ENCODE measurements at places on chromosomes 16 and 17.

- DNase-seq, result no peak
Measured at GRCh38 chr16:65737831-65738230, 616.0 kb upstream of the CDH11 start.

DNA sequence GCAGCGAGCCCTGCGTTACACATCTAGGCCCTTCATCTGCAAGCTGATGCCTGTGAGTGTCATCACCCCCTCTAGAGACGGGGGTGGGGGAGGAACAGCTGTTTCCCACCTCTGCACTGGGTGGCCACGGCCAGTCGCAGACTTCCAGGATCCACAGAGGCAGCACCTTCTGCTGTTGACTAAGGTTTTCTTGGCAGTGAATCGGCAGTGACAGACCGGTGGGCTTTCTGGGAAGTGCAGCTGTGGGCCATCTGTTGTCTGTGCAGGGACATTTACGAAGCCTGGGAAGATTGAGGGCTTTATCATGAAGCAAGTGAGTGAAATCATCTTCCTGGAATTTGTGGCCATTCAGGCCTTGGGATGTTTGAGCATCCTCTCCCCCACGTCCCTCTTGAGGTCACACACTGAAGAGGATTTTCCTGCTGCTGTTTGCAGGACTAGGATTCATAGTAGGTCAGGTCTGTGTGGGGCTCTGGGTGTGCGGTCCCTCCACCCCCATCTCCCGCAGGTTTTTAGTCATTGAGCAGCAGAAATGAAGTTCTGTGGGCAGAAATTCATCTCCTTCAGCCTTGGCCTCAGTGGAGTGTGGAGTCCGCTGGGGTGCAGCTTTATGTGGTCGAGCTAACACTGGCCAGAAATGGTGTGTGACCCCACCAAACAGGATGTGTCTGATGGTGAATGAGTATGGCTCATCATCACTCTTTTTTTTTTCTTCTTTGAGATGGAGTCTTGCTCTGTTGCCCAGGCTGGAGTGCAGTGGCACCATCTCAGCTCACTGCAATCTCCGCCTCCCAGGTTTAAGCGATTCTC lies 12.0 kb downstream of the PGS1 start:
- DNase-seq, result peak; percentile 37

- no peak for DNase-seq
Measured at GRCh38 chr16:84284154-84284722, 10.4 kb upstream of the WFDC1 start.

DNA sequence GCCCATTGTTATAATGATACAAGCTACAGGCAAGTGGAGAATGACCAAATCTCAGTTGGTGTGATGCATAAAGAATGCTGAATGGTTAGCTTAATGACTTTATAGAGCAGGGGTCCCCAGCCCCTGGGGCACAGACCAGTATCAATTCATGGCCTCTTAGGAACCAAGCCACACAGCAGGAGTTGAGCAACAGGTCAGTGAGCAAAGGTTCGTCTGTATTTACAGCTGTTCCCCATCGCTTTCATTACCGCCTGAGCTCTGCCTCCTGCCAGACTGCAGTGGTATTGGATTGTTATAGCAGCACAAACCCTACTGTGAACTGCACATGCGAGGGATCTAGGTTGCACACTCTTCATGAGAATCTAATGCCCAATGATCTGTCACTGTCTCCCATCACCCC lies 114.0 kb upstream of the ZFHX3 start:
- DNase-seq, result no peak

DNA sequence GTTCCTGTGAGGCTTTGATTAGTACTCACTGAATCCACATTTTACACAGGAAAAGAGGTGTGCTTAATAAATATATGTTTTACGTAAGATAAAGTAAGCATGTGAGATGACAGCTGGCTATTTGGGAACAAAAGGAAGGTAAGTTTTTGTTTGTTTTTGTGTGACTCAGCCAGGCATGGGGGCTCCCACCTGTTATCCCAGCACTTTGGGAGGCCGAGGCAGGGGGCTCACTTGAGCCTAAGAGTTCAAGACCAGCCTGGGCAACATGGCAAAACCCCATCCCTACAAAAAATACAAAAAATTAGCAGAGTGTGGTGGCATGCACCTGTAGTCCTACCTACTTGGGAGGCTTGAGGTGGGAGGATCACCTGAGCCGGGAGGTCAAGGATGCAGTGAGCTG lies 17.9 kb downstream of the GPR142 start:
- DNase-seq, result no peak

DNA sequence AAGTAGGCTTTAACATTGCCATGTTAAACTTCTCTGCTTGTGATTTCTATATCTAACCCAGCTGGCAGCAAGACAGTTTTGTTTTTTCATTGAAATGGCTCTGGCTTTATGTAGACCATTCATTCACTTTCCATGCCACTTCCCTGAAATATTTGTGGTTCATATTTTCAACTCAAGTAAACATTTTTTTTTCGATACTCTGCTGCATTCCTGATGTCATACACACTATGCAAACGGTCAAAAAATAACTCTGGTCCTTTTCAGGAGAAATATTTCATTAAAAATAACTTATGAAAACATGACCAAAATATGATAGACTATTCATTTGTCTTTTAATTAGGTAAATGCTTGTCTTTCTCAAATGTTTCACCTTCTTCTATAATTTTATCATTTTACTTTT lies 116.3 kb downstream of the USP22 start:
- DNase-seq, result no peak

DNA sequence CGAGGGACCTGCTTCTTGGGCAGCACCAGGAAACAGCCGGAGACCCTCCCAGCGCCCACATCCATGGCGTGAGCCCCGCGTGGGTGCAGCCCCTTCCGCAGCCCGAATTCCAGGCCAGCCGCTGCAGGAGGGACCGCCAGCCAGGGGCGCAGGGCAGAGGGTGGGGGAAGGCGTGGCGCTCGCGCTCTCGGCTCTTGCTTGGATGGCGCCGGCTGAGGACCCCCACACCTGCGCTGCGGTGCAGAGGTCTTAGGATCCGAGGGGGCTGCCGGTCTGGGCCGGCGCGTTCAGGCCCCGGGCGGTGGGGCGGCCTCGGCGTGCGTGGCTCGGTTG lies 28.8 kb downstream of the ACTG1 start:
- no peak for DNase-seq

GRCh38 chr17:31581491-31581890 lies 190.0 kb downstream of the RAB11FIP4 start:
- DNase-seq, result no peak

Data from inflammatory macrophage treated with lipopolysaccharide for 1 hour (primary cell).